Effector CD8-positive, alpha-beta T cell (primary cell): ENCODE measurements at places on chromosomes 6 and 20.

DNA sequence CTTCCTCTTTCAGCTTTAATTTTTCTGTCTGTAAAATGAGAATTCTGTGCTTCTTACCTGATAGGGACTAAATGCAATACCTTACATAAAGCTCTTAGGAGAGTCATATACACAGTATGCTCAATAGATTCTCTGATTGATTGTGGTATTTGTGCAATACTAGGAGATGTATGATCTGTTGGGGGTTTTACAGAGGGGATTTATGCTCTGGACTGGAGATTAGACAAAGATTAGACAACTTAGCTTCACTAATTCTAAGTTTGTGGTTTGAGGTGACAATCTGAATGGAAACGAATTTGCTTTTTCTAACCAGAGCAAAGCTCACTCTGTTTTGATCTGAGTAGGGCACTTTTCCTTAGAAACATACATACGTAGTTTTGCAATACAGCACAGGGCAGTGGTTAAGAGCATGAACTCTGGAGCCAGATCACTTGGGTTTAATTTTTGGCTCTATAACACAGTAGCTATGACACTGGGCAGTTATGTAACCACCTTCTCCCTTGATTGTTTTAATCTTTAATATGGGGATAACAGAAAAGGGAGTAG lies 126.2 kb downstream of the RNF144B start:
- DNase-seq: no peak

- DNase-seq: no peak
Observed at GRCh38 chr20:9130521-9130920, 61.6 kb downstream of the PLCB4 start.

GRCh38 chr6:27599859-27600532 lies 127.1 kb upstream of the ZNF184 start:
- DNase-seq: no peak

- DNase-seq: no peak
Observed at GRCh38 chr6:138410048-138410735, 6.2 kb downstream of the HEBP2 start.

DNA sequence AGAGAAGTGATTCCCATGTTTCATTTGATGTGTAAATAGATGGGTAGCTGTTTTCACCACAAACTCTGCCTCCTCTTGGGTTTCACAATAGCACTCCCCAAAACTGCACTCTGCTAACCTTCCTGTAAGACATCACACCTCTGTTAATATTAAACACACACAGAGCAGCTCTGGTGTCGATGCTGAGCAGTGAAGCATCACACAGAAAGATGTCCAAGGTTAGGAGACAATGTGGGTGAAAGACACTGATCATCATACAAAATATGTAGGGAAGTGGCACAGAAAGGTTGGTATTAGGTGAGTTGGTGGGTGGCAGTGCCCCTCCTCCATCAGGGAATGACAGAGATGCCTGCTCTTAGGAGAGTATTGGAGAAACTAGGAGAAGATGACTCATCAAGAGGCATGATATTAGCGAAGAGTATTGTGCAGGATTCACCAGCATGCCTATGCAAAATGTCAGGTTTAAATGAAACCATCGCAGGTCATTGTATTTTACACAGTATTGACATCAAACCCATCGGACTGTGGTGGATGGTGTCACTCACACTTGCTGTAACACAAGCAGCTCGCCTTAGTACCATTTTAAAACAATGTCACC lies 199.7 kb downstream of the TBXT start:
- no peak for DNase-seq

- DNase-seq: no peak
Observed at GRCh38 chr6:10465629-10466499, 51.0 kb upstream of the TFAP2A start.

DNA sequence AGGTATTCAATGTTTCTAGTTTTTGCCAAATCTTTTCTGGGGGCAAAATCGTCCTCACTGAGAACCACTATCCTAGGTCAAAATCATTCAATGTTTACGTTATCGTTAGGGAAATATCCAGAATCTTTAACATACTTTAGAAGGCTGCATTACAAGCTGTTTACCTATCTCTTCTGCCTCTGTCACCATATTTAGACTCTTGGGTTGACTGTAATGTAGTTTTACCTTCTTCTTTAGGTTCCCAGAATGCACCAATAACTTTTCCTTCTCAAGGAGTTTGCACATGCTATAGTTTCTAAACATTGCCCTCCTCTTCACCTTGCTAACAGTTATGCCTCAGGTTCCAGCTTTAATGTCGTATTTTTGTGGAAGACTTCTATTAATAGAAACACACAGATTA lies 1185.5 kb upstream of the ADGRB3 start:
- no peak for DNase-seq

- no peak for DNase-seq
Observed at GRCh38 chr20:64024141-64024990, 11.6 kb upstream of the C20orf204 start.

- no peak for DNase-seq
Observed at GRCh38 chr6:22132656-22133055, 164.2 kb downstream of the PRL start.

DNA sequence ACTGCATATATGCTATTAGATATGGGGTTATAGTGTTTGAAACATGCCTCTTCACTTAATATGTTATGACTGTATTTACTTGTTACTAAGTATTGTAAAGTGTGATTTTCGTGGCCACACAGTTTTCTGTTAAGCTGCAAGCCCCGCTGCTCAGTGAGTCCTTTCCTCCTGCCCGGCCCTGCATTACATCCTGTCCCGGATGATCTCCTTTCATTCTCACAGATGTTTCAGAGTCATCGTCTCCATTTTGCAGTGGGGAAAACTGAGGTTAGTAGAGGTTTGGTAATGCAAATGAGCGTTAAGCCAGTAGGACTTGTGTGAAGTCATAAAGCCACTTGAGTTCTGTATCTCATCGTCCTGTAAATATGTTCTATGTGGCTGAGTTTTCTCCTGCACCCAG lies 155.5 kb downstream of the CFAP61 start:
- no peak for DNase-seq
